ENCODE measurements at places on chromosomes 2 and 18. TPM values are rescaled to one million over a fixed set of nuclear protein-coding genes. Genes with fewer than 3 reads are reported as not detected.

- peaks cover 9% of the 10 kb centered on the region for H3K36me3 ChIP-seq
- no peak overlapping the region for H3K4me3 ChIP-seq
- peaks cover 81% of the 10 kb centered on the region for H3K4me1 ChIP-seq
- H3K27me3 ChIP-seq, result no peaks in the 10 kb centered on the region
These were observed 77.2 kb downstream of the CD28 start for GRCh38 chr2:203783496-203784203.

- peak; percentile 40 for DNase-seq
- no peak overlapping the region for H3K27ac ChIP-seq
- no peaks in the 10 kb centered on the region for H3K4me1 ChIP-seq
- H3K27me3 ChIP-seq, result peaks cover 5% of the 10 kb centered on the region
- H3K36me3 ChIP-seq, result no peaks in the 10 kb centered on the region
- no peak overlapping the region for H3K4me3 ChIP-seq
These were observed 40.8 kb upstream of the RPRM start for GRCh38 chr2:153519257-153519875.

DNA sequence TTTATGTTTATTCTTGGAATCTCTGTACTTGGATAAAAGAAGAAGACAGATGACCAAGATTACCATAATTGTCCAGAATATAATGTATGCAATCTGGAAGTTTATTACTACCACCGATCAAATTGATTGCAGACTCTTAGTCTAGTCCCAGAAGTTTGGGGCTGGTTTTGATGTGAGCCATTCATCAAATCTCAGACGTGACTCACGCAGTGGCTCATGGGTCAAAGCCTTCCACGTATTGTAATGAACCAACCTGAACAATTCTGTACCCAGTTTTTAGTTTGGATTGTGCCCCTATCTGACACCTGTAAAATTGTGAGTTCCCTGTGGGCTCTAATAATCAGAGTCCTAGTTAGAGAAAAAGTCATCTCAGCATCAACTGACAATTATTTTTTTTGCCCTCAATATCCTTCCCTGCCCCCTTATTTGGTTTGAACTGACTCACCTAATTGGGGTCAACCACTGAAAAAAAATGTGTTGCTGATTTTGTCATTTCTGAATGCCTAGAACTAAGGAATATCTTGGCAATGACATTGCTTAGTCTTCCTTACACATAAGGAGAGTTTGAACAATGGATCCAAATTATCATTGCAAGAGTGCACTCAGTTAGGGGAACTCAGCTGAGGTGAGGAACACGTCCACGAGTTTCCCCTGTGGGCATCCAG is 219.5 kb upstream of the NRP2 start:
- no peak overlapping the region for H3K27ac ChIP-seq
- H3K27me3 ChIP-seq, result peaks cover 11% of the 10 kb centered on the region
- H3K4me1 ChIP-seq, result peaks cover 26% of the 10 kb centered on the region
- no peak overlapping the region for H3K4me3 ChIP-seq
- no peak for DNase-seq

- no peak for DNase-seq
- H3K4me1 ChIP-seq, result peaks cover 9% of the 10 kb centered on the region
- no peak overlapping the region for H3K4me3 ChIP-seq
- peaks cover 6% of the 10 kb centered on the region for H3K27me3 ChIP-seq
These were observed 465.9 kb downstream of the EPHA4 start for GRCh38 chr2:221106241-221106640.

GCKR gene
- not detected for total RNA-seq

GRCh38 chr2:53209679-53210458 is 557.7 kb upstream of the CHAC2 start:
- no peak overlapping the region for H3K27ac ChIP-seq
- no peak overlapping the region for H3K4me3 ChIP-seq
- H3K36me3 ChIP-seq, result no peaks in the 10 kb centered on the region
- no peaks in the 10 kb centered on the region for H3K27me3 ChIP-seq
- H3K4me1 ChIP-seq, result no peaks in the 10 kb centered on the region

DNA sequence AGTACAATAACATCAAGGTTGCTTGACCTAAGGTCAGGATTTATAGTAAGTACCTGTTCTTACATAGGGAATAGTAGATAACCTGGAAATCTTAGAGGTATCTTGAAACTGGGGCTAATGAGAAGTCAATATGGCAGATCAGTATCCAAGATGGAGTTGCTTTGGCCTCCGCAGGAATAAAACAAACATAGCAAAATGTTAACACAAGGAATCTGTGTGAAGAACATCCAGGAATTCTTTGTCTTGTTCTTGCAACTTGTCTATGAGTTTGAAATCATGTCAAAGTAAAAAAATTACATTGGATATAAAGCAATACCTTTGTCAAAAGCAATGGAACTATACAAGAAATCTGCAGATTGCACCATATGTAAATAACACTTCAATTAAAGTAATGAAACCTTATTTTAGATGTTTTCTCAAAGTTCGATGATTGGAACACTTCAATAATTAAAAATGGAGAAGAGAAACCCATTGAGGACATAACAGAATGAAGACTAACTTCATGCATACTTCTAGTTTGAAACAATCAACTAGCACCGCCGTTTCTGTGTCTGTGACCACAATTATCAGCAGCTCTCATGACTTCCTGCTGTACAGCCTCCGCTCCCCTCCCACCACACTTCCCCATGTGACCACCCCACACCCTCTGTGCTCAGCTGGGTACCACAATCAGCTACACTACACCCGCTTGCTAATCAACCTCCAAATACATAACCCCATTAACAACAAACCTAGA is 27.6 kb downstream of the C2orf76 start:
- H3K27me3 ChIP-seq, result no peaks in the 10 kb centered on the region
- H3K4me3 ChIP-seq, result peak overlapping the region; percentile 21
- no peaks in the 10 kb centered on the region for H3K36me3 ChIP-seq
- peaks cover 18% of the 10 kb centered on the region for H3K4me1 ChIP-seq
- peak overlapping the region; percentile 52 for H3K27ac ChIP-seq
- peak; percentile 10 for DNase-seq

SERPINB11 gene
- not detected for total RNA-seq

- no peak for DNase-seq
- no peaks in the 10 kb centered on the region for H3K36me3 ChIP-seq
- H3K4me1 ChIP-seq, result no peaks in the 10 kb centered on the region
- H3K27me3 ChIP-seq, result peaks cover 4% of the 10 kb centered on the region
These were observed 177.8 kb downstream of the ST6GAL2 start for GRCh38 chr2:106708209-106708608.

GRCh38 chr2:70785137-70785911 is 5.1 kb downstream of the FIGLA start:
- no peaks in the 10 kb centered on the region for H3K36me3 ChIP-seq
- H3K27ac ChIP-seq, result peak overlapping the region; percentile 8
- H3K4me3 ChIP-seq, result no peak overlapping the region
- DNase-seq, result peak; percentile 53
- H3K4me1 ChIP-seq, result peaks cover 16% of the 10 kb centered on the region

GPR45 gene
- not detected for total RNA-seq

DNA sequence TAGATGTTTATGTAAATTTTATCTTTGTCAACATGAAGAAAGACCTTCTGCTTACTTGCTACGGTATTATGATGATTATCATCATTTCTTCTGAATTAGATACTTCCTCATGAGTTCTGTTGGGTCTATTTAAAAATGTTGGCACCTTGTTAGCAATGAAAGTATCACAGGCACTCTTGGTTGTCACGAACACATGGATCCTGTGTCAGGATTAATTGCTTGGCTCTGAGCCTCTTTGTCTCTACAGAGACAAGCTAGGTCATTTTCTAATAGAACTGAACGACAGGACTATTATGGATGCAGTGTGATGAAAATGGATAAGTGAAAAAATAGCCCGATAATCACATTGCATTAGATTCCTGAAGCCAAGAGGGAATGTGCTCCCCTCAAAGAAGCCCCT is 110.3 kb downstream of the DOCK10 start:
- peak overlapping the region; percentile 63 for H3K4me3 ChIP-seq
- H3K4me1 ChIP-seq, result peaks cover 96% of the 10 kb centered on the region
- DNase-seq, result no peak
- peaks cover 40% of the 10 kb centered on the region for H3K36me3 ChIP-seq

ACMSD gene
- not detected for total RNA-seq

- peaks cover 17% of the 10 kb centered on the region for H3K4me1 ChIP-seq
- H3K27me3 ChIP-seq, result no peaks in the 10 kb centered on the region
- DNase-seq, result peak; percentile 60
- peak overlapping the region; percentile 44 for H3K4me3 ChIP-seq
- H3K36me3 ChIP-seq, result peaks cover 10% of the 10 kb centered on the region
These were observed 52.5 kb downstream of the ZNF236 start for GRCh38 chr18:76874642-76875389.

GRCh38 chr2:74515981-74516633 is 1.9 kb downstream of the TLX2 start:
- no peak overlapping the region for H3K27ac ChIP-seq
- peaks cover 21% of the 10 kb centered on the region for H3K4me1 ChIP-seq
- H3K36me3 ChIP-seq, result peaks cover 7% of the 10 kb centered on the region
- peak overlapping the region; percentile 84 for H3K4me3 ChIP-seq
- peak; percentile 81 for DNase-seq

ZNF804A gene
- total RNA-seq, result not detected

- H3K27me3 ChIP-seq, result peaks cover 17% of the 10 kb centered on the region
- no peak overlapping the region for H3K4me3 ChIP-seq
- H3K27ac ChIP-seq, result no peak overlapping the region
- H3K36me3 ChIP-seq, result no peaks in the 10 kb centered on the region
These were observed 273.3 kb downstream of the GLI2 start for GRCh38 chr2:121008975-121009374.

DNA sequence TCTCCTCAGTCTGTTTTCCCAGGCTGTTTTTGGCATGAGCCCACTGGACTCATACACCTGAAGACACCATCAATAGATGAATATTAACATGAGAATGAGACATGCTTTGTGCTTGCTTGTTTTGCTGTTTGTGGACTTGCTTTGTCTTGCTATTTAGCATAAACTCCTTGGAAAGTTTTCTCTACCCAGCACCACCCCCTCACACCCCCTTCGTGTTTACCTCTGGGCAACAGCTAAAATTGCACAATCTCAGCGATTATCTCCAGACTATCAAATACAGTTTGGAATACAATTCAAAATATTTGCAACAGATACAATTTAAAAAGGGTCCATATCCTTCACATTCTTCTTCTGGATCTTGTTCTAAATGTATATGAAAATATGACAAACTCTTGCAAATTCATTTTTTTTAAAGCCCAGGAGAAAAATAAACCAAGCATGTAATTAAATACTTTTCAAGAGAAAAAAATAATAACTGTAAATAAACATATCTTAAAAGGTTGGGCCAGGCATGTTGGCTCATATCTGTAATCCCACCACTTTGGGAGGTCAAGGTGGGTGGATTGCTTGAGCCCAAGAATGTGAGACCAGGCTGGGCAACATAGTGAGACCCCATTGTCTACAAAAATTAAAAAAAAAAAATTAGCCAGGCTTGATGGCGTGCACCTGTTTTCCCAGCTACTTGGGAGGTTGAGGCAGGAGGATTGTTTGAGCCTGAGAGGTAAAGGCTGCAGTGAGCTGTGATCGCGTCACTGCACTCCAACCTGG is 32.3 kb upstream of the PMAIP1 start:
- no peaks in the 10 kb centered on the region for H3K27me3 ChIP-seq
- DNase-seq, result no peak

- H3K4me3 ChIP-seq, result no peak overlapping the region
- peak overlapping the region; percentile 67 for H3K27ac ChIP-seq
- no peak for DNase-seq
- peaks cover 63% of the 10 kb centered on the region for H3K27me3 ChIP-seq
- peaks cover 56% of the 10 kb centered on the region for H3K4me1 ChIP-seq
These were observed 170.0 kb upstream of the ALKAL2 start for GRCh38 chr2:457792-458424.

GRCh38 chr18:3150274-3150673 is 69.5 kb downstream of the MYOM1 start:
- H3K4me3 ChIP-seq, result no peak overlapping the region
- peaks cover 5% of the 10 kb centered on the region for H3K4me1 ChIP-seq
- DNase-seq, result no peak
- H3K27me3 ChIP-seq, result no peaks in the 10 kb centered on the region
- H3K36me3 ChIP-seq, result no peaks in the 10 kb centered on the region

UGT1A6 gene
- not detected for total RNA-seq

GRCh38 chr2:96354492-96354891 is 18.9 kb downstream of the NCAPH start:
- H3K27me3 ChIP-seq, result no peaks in the 10 kb centered on the region
- peaks cover 7% of the 10 kb centered on the region for H3K4me1 ChIP-seq
- DNase-seq, result no peak
- no peak overlapping the region for H3K4me3 ChIP-seq
- H3K27ac ChIP-seq, result no peak overlapping the region
- peaks cover 45% of the 10 kb centered on the region for H3K36me3 ChIP-seq

DNA sequence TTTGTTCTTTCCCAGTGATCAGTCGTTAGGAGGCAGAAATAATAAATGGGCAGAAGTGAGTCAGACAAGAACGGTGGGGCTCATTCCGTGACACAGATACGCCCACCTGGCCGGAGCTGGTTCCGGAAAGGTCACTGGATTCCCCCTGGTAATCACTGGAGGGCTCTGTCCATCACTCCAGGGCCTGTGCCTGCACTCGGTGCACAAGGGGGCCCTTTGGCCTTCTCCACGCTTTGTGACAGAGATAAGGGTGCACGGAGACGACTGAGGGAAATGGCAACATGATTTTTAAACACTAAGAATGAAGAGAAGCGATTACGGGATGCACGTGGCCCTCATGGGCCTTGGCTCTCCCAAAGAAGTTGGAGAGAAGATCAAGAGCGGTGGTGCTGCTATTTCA is 84.4 kb downstream of the PTGR3 start:
- no peaks in the 10 kb centered on the region for H3K36me3 ChIP-seq
- H3K4me3 ChIP-seq, result no peak overlapping the region
- no peak for DNase-seq
- H3K27me3 ChIP-seq, result no peaks in the 10 kb centered on the region

DNA sequence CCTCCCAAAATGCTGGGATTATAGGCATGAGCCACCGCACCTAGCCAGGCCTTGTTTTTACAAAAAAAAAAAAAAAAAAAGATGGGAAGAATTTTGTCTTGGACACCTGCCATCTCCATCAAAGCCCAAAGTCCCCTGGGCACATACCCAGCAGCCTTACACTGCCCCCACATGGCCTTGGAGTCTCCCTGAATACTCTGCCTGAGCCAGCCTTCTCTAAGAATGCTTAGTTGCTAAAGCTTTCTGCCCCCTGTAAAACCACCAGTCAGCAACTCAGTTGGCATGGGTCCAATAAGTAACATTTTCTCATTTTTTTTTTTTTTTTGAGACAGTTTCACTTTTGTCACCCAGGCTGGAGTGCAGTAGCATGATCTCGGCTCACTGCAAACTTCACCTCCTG is 40.6 kb downstream of the SPC25 start:
- H3K27ac ChIP-seq, result no peak overlapping the region
- DNase-seq, result no peak
- H3K4me3 ChIP-seq, result no peak overlapping the region
- peaks cover 7% of the 10 kb centered on the region for H3K36me3 ChIP-seq
- no peaks in the 10 kb centered on the region for H3K27me3 ChIP-seq

Data from activated T-cell treated with anti-CD3 and anti-CD28 coated beads, Interleukin-2, amount 50 U/mL, for 72 hours (primary cell).